CMK (cell line): ENCODE measurements at places on chromosomes 2 and 18.

GRCh38 chr2:159982270-159982669, 80.1 kb downstream of the PLA2R1 start:
- no peak for DNase-seq

- DNase-seq = no peak
Observed at GRCh38 chr18:57269756-57270155, 82.6 kb upstream of the ST8SIA3 start.

DNA sequence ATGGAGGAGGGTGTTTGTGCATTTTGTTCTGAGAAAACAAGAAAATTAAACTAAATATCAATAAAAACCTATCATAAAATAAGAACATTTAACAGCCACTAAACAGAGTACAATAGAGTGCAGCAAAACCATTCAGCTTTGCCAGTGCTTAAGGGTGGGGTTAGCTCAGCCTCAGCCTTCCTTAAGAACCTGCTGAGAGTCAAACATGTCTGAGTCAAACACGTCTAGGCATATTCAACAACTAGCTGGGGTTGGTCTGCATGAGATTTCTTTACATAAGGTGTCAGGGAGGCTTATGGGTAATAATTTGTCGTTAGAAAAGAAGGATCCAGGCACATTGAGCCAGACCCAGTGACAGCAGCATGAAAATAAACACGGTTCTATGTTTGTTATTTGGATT, 298.2 kb downstream of the SP3 start:
- no peak for DNase-seq

DNA sequence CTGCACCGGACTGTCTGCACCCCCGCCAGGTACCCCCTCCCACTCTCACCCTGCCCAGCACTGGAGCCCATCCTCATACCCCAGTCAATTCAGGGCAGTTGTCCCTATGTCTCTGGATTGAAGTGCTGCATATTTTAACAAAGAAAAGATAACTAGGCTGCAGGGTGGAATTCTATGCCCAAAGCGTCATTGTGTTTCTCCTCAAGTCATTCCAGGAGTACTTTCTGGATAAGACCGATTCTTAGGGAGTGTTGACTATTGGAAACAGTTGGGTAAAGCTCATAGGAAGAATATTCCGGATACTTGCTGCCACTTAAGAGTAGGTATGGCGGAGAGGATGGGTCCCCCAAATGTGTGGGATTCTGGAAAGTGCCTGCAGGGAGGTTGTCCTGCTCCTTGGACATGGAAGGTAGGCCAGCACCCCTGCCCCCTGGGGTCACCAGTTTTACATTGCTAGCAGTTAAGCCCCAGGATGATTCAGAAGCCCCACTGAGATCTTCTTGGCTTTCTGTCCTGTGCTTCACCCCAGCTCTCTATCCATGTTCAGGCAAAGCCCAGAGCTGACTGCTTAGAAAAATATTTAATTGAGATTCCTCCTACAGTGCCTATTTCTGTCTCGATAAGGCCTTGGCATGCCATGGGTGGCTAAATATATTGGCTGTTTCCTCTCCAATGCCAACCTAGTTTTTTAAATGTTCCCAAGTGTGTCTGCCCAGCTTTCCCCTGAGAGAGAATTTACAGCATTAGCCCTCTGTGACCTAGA, 48.2 kb downstream of the RPL37A start:
- no peak for DNase-seq

DNA sequence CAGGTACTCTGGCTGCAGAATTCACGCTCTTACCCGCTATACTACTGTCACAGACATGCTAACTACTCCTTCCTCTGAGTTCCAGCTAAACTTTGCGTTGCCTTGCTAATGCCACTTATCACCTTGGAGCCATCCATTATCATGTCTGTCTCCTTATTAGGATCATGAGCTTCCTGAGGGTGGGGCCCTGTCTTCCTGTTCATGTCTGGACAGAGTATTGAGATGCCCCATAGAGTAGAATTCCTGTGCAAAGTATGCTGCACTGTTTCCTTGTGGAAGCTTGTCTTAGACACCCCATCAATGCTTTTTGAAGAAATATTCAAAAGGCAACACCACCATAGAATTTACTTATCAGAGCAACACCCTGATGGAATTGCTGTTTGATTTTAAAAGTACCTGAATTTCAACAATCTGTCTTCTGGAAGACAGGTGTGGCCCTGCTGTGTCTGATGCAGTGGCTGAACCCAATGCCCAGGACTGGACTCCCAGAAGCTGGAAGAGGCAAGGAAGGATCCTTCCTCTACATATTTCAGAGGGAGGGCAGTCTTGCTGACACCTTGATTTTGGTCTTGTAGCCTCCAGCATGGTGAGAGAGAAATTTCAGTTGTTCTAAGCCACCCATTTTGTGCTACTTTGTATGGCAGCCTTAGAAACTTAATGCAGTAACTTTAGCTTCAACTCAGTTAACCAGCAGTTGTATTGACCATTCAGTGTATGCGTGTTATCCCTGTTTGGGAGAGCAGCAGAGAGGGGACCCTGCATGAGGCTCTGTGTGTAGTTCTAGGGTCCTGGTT, 5.6 kb downstream of the LAMA3 start:
- DNase-seq = no peak

GRCh38 chr2:111039628-111040383, 80.9 kb upstream of the BCL2L11 start:
- DNase-seq = no peak

DNA sequence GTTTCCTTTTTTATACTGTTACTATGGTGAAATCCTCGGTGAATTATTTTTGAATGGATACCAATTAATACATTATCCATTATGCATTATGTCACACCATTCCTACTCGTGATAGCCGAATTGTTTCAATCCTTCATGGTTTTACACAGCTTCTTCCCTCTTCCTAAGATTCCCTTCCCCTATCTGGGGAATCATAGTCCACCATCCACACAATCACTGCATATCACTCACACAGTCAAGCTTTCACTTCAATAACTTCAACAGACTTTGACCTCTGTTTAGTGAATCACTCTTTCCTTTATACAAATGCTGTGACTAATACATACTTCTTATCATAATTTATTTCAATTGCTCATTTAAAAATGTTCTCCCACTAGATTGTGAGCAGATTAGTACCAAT, 1108.1 kb upstream of the LRRTM1 start:
- DNase-seq = no peak

GRCh38 chr2:171529914-171530313, 7.6 kb downstream of the CYBRD1 start:
- DNase-seq = no peak

GRCh38 chr2:108918156-108918874, 70.7 kb downstream of the EDAR start:
- DNase-seq = no peak

GRCh38 chr18:35697869-35698268, 116.3 kb downstream of the GALNT1 start:
- DNase-seq = no peak

GRCh38 chr2:165903406-165903805, 50.2 kb downstream of the TTC21B start:
- DNase-seq = no peak

- no peak for DNase-seq
Observed at GRCh38 chr2:199660167-199660566, 190.8 kb downstream of the FTCDNL1 start.

- no peak for DNase-seq
Observed at GRCh38 chr2:221134718-221135117, 437.4 kb downstream of the EPHA4 start.

- no peak for DNase-seq
Observed at GRCh38 chr2:152410165-152410597, 75.2 kb downstream of the FMNL2 start.

DNA sequence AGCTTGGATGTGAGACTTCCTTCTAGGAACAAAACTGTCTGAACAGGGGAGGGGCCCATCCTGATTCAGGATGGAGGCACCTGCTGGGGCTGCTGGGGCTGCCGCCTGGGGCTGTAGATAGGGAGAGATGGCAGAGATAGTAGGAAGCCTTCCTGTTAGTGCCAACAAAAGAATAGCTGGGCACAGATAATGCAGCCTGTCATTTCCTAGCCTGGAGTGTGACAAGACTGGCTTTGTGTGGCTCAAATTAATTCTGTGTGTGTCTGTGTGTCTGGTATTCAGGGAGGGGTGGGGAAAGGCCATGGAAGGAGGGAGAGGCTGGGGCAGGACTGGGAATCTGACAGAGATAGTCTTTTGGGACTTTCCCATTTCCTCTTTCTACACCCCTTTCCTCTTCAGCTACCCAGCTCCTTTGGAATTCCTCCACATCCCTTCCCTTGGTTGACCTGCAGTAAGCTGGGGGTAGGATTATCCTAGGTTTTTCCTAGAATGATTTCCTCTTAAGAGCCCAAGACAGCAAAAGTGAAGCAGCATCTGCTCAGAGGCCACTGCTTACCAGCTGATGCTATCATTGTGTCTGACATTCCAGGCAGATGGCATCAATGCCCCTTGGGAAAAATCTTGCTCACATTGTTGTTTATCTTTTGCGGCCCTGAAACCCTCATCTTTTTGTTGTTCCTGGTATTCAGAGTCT, 144.9 kb upstream of the LHCGR start:
- DNase-seq = peak; percentile 88

DNA sequence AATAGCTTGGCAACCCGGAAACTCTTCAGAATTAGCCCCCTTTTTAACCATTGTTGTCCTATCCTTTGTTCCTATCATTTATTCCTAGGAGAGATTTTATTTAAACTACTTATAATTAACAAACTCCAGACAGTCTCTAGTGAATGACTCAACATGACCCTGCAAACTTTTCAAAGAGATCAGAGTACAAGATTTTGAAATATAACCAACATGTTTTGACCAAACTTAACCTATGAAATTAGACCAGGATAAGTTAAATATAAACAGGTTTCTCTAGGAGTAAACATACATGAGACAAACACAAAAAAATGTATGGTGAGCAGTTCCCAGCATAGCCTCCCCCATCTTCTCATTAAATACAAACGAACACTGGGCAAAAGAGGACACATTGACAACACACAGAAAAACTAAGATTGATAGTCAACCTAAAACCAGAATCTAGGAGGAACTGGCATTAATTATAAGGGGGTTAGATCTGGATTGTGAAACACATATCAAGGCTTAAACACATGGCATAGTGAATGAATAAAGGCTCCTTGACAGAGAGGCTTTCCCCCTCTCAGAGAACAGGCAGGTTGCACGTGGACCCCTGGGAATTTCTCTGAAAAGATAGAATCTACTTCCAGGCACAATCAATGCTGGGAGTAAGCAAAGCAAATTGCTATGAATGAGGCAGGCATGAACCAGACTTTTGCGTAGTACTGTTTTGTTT, 284.1 kb downstream of the IRS1 start:
- no peak for DNase-seq

DNA sequence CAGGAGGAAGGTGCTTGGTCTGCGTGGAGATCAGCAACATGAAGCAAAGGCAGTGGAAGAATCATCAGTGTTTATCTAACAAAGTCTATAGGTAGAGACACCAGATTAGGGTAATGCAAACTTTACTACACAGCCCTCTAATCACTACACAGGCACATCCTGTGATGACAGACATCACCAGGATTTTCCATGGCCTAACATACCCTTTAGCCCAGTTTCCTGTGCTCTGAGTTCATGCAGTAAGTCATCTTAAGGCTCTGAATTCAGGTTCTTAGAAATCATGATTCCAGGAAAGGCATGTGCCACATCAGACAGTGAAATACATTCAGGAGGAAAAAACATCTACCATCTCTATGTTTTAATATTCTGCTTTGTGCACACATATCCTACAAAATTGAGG, 708.5 kb upstream of the SLC8A1 start:
- DNase-seq = no peak

- DNase-seq = no peak
Observed at GRCh38 chr2:83705146-83705545, 753.9 kb downstream of the SUCLG1 start.

DNA sequence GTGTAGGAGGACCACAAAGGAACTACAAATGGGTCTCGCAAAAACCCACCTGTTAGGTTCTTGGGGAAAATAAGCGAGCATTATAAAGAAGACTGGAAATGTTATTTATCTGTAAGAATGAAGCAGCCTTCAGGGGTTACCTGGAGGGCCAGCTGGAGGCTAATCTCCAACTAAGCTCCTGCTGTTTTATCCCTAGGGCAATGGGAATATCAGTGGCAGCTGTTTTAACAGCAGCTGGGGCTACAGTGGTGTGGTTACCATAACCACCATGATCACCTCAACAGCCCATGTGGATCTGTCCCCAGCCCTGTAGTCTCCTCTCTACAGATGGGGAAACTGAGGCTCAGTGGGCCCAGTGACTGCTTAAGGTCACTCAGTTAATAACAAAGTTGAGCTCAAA, 108.1 kb downstream of the FTCDNL1 start:
- DNase-seq = no peak
